Testis (tissue), 5 donors: ENCODE measurements at places on chromosomes 7 and 10. TPM values are rescaled to one million over a fixed set of nuclear protein-coding genes. Genes with fewer than 3 reads are reported as not detected.

Gene SPDYE5
- 1.4 TPM for total RNA-seq

DNA sequence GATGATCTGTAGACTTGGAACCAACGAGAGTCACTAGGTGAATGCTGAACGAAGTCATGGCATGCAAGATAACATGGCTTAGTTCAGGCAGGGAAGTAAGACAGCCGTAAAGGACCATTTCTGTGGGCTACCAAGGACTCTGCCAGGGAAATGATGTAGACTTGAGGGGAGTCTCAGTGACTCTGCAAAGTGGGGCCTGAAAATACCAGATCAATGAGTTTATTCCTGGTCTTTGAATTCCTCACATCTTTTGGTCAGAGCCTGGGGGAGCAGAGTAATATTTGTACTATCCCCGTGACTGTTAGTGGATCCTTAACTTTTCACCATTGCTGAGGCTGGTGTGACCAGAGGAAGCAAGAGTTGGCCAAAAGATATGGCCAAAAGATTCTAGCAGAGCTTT lies 60.7 kb upstream of the INHBA start:
- no peak overlapping the region for H3K27ac ChIP-seq
- no peak for DNase-seq
- no peak overlapping the region for H3K4me3 ChIP-seq
- no peaks in the 10 kb centered on the region for H3K36me3 ChIP-seq
- H3K4me1 ChIP-seq = no peaks in the 10 kb centered on the region
- H3K27me3 ChIP-seq = no peaks in the 10 kb centered on the region

Gene ANXA11
- 46.5 TPM for total RNA-seq

Gene WNT16
- total RNA-seq = 0.12 TPM

Gene TRPV5
- 2.1 TPM for total RNA-seq

DNA sequence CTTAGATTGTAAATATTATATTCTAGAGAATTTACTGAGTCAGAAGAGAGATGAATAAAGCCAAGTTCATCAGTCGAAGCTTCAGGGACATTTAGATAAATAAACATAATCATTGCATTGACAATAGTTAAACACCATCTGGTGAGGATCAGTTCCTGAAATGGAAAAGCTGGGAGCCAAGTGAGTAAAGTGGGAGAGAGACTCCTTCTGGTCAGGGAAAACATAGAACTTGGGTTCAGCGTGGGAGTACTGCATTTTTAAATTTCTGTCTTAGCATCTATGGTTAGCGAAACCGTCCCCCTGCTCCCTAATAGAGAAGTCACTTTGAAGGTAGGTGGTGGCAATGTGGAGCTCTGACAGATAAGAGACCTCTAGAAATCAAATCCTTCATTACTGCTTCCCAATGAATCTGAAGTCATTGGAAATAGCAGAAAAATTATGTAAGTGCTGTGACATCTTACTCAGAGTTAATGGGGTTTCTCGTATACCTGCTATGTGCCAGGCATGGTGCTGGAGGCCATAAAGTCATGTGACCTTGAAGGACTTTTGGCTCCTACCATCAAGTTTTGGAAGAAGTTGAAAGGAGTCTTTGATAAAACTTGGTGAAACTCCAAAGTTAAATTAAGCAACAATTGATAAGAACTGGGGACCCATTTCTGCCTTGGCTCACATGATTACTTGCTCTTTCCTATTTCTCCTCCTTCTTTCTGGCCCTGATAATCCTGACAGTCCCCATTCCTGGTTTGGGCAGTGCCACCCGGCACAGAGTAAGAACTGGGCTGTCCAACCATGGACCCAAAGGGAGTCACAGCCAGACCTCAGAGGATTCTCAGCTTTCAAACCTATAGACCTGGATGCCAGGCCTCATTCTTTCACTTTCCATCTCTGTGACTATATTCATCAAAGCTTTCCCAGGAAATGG lies 211.2 kb downstream of the C7orf25 start:
- no peak overlapping the region for H3K27ac ChIP-seq
- H3K4me1 ChIP-seq = peaks cover 11% of the 10 kb centered on the region
- DNase-seq = peak; percentile 20
- no peaks in the 10 kb centered on the region for H3K27me3 ChIP-seq
- no peak overlapping the region for H3K4me3 ChIP-seq

GRCh38 chr7:7704867-7705266 lies 13.5 kb downstream of the RPA3 start:
- H3K27me3 ChIP-seq = no peaks in the 10 kb centered on the region
- no peak overlapping the region for H3K4me3 ChIP-seq
- no peak overlapping the region for H3K27ac ChIP-seq
- H3K36me3 ChIP-seq = no peaks in the 10 kb centered on the region
- no peak for DNase-seq

GRCh38 chr7:41887416-41887815 lies 184.5 kb upstream of the INHBA start:
- peaks cover 17% of the 10 kb centered on the region for H3K4me1 ChIP-seq
- no peak overlapping the region for H3K4me3 ChIP-seq
- H3K27ac ChIP-seq = no peak overlapping the region
- no peaks in the 10 kb centered on the region for H3K27me3 ChIP-seq
- H3K36me3 ChIP-seq = no peaks in the 10 kb centered on the region

Gene OR6B1
- 1.4 TPM for total RNA-seq

GRCh38 chr7:157875230-157876179 lies 538.7 kb downstream of the DNAJB6 start:
- DNase-seq = peak; percentile 88
- no peaks in the 10 kb centered on the region for H3K36me3 ChIP-seq
- peak overlapping the region; percentile 85 for H3K27ac ChIP-seq
- H3K4me3 ChIP-seq = no peak overlapping the region
